ENCODE measurements at places on chromosomes 7 and 10.

- no peak for DNase-seq
These were observed 12.2 kb downstream of the ARPC1B start for GRCh38 chr7:99386584-99387238.

GRCh38 chr10:62866451-62866850 lies 50.3 kb upstream of the EGR2 start:
- no peak for DNase-seq

GRCh38 chr7:102390697-102391484 lies 5.3 kb upstream of the PRKRIP1 start:
- DNase-seq: peak; percentile 84

DNA sequence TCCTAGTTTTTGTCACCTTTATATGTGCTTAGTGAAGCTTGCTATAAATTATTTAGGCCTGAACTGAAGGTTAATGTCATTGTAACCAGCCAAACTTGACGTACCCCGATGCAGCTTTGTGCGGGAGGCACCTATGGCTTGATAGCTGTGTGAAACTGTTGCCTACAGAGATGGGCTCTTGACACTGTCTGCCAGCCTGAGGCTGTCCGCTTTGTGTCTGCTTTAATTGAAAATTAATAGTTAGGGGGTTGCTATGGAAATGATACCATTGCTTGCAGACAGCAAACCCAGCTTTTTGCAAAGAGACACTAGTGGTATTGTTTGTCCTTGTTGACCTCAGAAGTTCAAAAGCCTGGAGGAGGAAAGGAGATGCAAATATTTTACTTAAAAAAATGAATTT lies 2.1 kb upstream of the FOXP2 start:
- no peak for DNase-seq

- DNase-seq: no peak
These were observed 57.0 kb upstream of the GLCCI1 start for GRCh38 chr7:7911369-7912123.

Data from left colon (tissue), 2 donors.